Fibroblast of skin of right quadriceps (primary cell): ENCODE measurements at places on chromosomes 5 and 9.

DNA sequence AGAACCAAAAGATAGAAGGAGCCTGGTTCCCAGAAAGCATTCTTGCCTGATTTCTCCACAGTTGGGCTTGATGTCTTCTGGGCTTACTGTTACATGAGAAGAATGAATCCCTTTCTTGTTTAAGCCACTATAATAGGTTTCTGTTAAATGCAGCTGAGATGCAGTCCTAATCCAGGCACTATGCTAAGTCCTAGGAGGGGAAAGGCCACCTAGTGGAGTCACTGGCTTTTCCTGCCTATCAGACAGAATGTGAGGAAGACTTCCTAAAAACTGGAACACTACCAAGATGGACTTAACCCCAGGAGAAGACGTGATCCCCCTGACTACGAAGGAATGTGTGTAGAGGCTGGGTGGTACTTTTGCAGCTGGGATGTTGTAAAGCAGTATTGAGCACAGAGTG, 34.3 kb upstream of the FSD1L start:
- DNase-seq = peak; percentile 45

GRCh38 chr5:61631438-61631941, 299.4 kb downstream of the ZSWIM6 start:
- no peak for DNase-seq

DNA sequence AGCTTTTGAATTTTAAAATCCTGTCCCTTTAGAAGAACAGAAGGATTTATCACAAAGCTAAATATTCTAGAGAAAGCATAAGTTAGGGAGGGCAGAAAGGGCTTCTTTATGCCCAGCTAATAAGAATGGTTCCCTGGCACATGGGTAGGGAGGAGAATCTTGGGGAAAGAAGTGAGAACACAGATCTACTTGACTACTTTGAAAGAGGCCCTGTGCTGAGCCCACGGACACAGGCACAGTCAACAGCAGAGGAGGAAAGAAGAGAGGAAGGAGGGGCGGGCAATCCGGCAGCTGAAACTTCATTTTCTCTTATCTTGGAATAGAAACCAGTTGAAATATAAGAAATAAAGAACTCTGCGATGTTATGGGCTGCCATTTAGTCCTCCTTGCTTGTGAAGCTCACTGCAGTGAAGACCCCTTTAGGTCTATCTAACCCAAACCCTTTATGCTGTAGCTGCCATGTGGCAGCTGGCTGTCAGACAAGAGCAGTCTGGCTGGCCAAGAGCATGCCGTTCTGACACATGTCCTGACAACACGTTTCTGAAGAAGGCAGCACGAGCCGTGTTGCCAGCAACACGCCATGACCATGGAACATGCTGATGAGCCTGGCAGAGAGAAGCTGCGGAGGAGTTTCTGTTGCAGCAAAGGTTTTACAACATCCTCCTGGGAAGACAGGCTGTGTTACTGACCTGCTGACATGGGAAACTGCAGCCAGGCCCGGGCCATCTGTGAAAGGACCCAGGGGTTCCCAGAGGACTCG, 34.2 kb downstream of the ABLIM3 start:
- DNase-seq = no peak

DNA sequence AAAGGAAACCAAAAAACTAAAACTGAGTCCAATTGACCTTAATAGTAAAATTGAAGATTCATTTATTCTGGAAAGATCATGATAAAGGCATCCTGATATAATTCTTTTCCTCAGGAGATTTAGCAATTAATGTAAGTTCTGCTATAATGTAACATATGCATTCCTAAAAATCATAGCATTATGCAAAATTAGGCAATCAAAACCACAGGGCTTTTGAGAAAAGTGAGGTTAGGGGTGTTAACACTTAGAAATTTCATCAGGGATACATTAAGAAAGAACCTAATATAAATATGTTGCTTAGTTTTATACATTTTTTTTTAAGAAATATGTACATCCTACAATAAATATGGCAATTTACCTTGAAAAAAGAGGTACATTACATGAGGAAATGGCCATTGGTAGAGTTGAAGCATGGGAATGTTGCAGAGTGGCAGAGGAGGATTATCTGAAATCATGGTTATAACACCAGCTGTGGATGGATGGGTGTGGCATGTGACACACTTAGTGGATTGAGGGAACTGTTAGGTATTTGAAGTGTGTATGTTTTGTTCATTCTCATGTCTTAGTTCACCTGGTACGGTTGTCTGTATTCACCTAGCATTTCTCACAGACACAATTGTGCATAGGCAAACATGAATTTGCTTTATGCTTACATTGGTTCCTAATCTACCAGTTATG, 51.1 kb downstream of the CCNH start:
- peak; percentile 71 for DNase-seq

DNA sequence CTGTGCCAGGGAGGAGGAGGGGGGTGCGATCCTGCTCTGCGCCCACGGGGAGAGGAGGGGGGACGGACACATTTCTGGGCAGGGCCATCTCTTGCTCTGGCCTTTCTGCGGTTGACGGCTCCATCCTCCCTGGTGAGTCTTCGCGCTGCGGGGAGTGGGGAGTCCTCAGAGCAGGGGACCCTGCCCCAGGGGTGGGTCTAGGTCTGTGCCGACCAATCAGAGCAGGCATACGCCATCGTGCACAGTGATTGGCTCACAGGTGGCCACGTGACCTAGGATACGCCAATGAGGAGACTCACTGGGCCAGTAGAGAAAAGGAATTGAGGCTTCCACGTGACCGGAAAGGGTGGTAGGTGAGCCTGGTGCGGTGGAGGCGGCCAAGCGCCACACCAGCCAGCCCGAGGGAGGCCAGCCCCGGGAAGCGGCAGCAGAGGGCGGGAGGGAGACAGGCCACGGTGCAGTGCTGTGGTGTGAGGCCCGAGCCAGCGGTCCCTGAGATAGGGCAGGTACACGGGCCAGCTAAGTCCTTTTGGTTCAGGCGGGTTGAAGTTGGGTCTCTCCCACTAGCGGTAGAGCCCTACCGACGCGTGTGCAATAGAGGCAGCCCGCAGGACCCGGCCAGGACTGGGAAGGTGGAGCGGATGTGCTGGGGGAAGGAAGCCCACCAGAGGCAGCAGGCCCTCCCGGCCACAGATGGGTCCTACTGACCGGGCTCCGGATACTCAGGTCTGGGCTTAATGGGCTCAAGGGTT, 65.2 kb upstream of the RNF130 start:
- no peak for DNase-seq

- DNase-seq = peak; percentile 24
Measured at GRCh38 chr5:74325866-74326265, 314.7 kb downstream of the ENC1 start.

GRCh38 chr5:152349683-152350526, 55.2 kb downstream of the NMUR2 start:
- no peak for DNase-seq

DNA sequence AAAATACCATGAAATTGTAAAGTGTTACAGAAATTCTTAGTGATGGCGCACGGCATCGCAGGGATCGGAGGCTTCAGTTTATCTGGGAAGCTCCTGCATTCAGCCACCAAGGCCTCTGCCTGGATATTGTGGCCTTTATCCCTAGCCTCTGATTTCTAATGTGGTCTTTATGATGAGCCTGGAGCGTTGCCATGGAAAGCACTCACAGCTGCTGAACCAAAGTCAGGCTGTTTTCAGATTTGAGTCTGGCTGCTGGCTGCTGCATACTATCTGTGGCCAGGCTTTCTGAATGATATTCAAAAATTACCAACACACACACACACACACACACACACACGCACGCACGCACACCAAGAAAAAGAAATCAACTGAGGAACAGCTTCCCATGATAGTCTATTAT, 101.1 kb upstream of the ZNF366 start:
- peak; percentile 72 for DNase-seq

DNA sequence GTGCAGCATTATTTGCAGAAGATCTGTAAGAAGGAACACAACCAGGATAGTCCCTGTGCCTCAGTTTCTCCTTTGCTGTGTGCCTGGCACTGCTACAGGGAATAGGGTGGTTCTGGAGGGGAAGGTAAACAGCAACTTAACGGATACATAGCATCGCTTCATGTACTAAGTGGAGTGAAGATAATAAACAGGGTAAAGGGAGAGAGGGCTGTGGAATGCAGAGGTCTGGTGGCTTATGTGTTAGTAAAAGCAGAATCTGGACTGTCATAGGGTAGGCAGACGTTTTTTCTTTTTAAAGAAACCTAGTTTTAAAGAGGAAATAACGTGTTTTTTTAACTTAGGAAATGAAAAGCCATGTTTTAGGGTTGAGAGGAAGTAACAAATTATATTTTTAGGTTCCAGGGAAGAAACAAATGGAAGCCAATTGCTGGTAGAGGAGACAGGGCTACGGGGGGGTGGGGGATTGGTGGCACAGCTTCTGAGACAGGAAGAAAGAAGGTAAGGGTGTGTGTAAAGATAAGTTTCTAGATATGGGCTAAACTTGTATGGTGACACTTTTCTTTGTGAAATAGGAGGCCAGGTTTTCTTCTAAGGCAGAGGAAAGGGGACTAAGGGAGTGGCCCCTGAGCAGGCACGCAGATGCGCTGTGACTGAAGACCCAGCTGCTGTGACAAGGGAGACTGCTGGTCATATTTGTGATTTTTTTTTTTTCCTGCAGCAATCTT, 1.3 kb downstream of the GNG10 start:
- no peak for DNase-seq

GRCh38 chr9:34457266-34458012, 931 bp downstream of the FAM219A start:
- DNase-seq = peak; percentile 77

GRCh38 chr5:120375248-120375647, 88.9 kb upstream of the PRR16 start:
- DNase-seq = peak; percentile 59

- DNase-seq = no peak
Measured at GRCh38 chr5:3194684-3195083, 400.9 kb upstream of the IRX1 start.

DNA sequence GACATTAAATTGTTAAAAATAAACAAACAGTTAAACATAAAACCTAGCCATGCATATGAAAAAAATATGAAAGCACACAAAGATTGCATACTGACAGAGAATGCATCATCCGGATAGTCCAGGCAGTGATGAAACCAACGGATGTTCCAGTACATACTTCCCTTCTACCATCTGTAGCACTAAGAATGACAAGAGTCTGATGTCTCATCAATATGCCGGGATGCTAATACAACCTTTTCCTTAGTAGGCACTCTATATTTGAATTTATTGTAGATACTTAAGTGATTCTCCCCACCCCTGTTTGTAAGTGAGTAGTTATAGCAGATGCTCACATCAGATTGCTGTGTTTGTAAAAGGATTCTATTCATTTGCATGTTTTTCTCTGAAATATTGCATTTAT, 571.2 kb upstream of the WWC1 start:
- DNase-seq = peak; percentile 65
